ENCODE measurements at places on chromosomes 2 and 18.

GRCh38 chr2:219946529-219946928 lies 319.1 kb downstream of the SLC4A3 start:
- DNase-seq, result no peak

- no peak for DNase-seq
Measured at GRCh38 chr2:39136799-39137198, 15.9 kb upstream of the SOS1 start.

GRCh38 chr2:208294482-208295024 lies 28.5 kb downstream of the PIKFYVE start:
- no peak for DNase-seq

GRCh38 chr2:69524799-69525198 lies 87.6 kb upstream of the NFU1 start:
- DNase-seq, result no peak

- DNase-seq, result no peak
Measured at GRCh38 chr18:3151399-3152264, 68.1 kb downstream of the MYOM1 start.

DNA sequence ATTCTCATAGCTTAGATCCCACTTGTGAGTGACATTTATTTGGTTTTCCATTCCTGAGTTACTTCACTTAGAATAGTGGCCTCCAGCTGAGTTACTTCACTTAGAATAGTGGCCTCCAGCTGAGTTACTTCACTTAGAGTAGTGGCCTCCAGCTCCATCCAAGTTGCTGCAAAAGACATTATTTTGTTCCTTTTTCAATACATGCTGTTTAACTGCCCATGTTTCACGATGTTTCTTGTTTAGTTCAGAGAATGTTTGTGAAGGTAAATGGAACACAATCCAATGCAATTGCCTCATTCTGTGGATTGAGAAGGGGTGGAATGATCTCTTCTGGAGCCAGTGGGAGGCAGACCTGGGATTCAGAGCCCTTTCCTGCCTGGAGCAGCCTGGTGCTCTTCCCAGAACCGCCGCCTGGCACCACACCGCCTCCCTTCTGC lies 273.5 kb upstream of the ATP5MC3 start:
- no peak for DNase-seq

DNA sequence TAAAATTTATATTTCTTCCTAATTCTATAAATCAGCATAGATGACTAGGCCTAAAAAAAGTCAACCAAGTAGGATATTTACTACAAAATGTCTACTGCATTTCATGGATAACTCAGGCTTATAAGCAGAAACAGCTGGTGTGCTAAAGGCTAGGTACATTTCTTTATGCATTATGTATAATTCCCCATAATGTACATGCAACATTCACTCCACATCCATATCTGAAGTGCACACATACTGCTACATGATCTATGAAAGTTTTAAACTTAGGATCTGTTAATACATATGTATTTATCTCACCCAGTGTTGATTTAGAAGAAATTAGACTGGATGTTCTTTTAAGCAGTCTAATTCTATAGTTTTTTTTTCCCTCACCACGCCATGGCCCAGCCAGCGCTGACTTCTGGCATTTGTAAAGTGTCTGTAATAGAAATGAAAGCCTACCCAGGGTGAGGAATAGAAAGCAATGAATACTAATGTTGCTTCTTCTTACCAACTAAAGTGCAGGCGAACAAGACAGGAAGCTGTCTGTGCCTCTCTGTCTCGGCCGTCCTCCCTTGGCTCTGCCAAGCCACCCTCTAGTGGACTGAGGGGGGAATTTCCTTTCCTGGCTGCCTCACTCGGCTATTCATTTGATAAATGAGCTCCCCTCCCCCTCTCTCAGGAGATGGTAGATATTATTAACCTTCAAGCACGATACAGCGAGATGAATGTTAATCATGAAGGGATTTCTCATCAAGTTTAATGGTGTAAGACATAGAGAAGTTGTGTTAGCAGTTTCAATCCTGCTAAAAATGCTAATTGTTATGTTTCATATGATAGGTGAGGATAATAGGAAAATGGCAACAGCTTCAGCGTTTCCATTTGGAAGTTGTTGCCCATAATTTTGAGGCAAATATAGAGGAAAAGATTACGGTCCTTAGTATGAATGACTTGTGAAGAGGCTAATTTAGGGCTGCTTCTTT lies 384.5 kb downstream of the MTX2 start:
- DNase-seq, result no peak

DNA sequence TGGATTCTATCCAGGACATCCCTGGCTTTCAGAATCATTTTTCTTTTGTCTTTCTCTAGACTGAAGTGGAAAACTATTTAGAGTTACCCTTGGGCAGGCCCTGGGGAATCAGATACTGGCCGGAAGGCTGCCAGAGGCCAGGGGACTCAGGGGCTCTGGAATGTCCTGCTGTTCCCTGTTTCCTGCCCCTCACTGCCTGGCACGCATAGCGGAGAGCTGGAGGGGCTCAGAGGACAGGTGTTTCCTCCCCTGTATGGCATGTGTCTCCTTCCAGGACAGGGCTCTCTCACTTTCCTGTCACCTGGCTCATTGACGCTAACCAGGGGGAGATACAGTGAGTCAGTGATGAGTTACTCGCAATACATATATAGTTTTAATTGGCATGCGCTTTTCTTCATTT lies 38.8 kb downstream of the DYSF start:
- no peak for DNase-seq

DNA sequence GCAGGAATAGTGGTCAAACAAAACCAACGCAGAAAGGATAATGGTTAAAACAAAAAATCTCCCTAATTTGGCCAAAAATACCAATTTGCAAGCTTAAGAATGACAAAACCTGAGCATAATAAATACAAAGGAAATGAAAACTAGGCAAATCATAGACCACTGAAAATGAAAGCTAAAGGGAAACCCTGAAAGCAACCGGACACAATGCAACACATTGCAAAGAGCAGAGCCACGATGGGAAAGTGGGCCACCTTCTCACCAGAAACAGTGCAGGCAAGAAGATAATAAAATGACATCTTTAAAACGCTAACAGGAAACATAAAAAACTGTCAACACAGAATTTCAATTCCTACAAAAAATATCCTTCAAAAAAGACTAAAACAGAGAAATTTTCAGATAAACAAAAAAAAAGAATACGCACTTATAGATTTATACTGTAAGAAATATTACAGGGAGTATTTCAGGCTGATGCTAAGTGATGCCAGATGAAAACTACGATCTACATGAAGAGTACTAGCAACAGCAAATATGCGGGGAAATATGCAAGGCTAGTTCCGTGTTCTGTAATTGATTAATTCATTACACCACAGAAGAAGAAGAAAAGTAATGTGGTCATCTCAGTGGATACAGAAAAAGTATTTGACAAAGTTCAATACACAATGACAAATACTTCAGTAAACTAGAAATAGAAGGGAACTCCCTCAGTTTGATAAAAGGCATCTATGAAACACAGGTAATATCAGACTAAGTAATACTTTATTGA lies 239.5 kb downstream of the L3MBTL4 start:
- no peak for DNase-seq

DNA sequence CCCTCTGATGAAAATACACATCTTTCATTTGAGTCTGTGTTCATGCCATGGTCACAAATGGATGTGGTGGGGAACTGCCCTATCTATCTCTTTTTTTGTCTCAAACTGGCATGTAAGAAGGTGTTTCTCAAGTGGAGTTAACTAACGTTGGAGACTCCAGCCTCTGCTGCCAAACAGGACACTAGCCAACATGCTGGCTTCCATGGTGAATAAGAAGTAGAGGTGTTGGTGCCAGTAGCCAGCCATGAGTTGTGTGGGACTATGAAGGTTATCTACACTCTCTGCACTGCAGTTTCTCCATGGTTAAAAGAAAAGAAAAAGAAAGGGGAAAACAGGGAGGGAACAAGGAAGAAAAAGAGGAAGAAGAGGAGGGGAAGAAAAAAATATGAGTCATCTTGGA lies 149.0 kb upstream of the TMEM200C start:
- no peak for DNase-seq

DNA sequence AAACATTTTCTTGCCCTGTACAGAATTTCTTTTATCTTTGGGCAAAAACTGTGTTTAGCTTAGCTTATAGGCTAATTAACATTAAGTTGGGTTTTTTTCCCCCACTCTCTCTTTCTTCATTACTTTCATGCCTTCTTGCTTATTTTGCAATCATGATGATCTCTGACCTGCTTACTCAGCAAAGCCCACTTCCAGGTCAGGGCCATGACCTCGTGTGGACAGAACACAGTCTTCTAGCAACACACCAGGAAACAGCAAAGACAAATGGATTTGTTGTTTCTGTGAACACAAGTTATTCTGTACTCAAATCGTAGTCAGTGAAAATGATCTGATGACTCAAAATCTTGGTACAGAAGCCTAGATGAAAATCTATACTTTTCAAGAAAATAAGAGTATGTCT lies 60.7 kb downstream of the SPATS2L start:
- no peak for DNase-seq

DNA sequence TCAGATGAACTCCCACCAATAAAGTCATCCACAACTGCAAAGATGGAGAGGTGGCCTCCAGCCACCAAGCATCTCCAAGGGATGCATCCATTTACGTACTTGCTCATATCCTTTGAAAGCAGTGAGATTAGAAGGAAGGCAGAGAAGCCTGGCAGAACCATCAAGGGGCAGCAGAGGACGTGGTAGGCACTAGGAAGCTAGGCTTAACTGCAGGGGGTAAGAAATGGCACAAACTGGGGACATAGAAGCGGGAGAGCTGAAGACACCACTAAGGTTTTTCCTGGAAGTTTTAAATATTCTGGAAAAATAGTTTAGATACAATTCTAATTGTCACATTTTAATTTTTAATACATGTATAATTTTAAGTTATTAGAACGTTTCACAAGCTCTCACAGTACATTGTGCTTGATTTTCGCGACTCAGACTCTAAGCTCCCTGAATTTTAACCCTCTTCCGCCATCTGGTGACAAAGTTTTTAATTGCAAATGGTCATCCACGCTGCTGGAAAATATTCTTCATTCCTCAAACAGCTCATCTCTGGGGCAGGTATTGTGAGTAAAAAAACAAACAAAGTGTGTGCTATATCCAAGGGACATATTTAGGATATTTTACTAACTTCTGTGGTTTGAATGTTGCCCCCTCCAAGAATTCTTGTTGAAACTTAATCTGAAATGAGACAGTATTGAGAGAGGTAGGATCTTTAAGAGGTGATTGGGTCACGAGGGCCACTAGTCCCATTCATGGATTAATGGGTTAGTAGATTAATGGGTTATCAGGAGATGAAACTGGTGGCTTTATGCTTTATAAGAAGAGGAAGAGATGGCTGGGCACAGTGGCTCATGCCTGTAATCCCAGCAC lies 1.6 kb upstream of the PSTPIP2 start:
- no peak for DNase-seq

DNA sequence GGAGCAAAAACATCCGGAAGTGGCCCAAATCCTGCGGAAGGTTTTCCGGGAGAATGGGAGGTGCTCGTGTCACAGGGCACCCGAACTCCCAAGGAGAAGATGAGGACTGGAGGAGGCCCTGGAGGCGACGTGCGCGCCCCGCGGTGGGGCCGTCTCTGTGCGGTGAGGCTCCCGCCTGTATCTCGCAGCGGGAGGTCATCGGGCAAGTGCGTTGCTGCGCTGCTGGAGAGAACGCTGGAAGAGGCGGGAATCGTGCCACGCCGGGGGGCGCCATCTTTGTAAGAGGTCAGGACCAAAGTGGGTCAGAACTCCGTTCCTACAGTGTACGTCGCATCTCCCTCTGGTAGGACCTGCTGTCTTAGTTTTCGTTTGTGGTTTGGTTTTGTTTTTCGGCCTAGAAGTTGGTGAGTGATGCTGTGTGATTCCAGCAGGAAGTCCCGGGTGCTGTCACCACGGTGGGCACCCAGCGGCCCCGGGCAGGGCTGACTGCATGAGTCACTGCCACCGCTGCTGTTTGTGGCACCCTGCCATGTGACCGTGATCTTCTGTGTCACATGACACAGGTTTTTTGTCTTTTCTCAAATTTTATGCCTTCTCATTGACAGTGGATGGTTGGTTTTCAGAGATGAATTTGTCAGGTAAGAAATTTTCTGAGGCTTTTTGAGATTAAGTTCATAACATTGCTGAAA lies 21.5 kb upstream of the ATP9B start:
- DNase-seq, result no peak

DNA sequence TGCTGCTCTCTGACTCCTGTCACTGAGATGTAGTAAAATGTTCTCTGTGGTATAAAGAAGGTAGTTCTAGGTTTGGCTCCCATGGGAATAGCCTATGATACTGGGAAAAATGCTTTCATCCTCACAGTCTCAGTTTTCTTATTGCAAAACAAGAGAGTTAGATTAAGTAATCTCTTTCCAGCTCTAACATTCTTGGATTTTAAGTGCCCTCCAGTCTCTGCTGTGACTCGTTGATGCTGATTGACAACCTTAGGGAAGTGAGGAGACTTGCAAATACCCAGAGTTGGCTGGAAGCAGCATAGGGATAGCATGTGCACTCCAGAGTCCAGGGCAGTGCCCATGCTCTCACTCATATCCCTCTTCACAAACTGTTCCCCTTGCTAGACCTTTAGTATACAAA lies 534.9 kb downstream of the SLC4A3 start:
- DNase-seq, result no peak

DNA sequence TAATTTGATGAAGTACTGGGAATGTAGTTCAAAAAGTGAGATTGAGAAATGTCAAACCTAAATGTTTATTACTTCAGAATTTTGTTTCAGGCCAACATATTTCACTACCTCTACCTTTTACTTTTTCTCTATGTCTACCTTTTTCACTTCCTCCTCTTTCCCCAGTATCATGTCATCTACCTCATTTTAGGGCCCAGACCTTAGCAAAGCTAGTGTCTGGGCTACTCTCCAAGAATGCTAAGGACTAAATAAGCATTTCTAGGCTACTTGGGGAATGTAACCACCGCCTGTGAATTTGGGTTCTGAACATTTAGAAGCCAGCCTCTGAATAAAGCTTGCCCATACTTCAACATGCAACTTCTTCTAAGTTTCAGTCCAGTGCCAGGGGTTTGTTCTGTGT lies 330.4 kb downstream of the SLC4A3 start:
- DNase-seq, result no peak

DNA sequence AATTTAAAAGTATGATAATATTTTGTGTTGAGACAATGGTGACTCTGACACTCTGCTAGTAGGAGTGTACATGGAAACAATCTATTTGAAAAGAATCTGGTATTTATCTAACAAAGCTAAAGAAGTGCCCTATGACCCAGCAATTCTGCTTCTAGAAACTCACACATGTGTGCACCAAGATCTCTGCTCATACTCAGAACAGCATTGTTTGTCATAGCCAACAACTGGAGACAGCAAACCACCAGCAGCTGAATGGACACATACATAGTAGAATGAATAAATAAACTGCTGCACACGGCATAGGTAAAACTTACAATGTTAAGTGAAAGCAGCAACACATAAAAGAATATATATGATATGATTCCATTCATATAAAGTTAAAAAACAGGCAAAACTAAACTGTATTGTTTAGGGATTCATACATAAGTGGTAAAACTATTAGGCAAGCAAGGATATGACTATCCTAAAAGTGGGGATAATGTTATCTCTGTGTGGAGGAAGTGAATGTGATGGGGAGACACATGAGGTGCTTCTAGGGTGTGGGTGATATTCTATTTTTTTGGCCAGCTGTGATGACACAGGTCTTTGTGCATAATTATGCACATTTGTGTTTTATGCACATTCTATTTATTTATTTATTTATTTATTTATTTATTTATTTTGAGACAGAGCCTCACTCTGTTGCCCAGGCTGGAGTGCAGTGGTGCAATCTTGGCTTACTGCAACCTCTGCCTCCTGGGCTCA lies 71.1 kb downstream of the RFTN2 start:
- DNase-seq, result no peak

All from stimulated activated CD4-positive, alpha-beta T cell treated with anti-CD3 and anti-CD28 coated beads, Interleukin-4, amount 100 ng/mL, for 48 hours (primary cell).